ENCODE measurements at places on chromosomes 1 and 21.

DNA sequence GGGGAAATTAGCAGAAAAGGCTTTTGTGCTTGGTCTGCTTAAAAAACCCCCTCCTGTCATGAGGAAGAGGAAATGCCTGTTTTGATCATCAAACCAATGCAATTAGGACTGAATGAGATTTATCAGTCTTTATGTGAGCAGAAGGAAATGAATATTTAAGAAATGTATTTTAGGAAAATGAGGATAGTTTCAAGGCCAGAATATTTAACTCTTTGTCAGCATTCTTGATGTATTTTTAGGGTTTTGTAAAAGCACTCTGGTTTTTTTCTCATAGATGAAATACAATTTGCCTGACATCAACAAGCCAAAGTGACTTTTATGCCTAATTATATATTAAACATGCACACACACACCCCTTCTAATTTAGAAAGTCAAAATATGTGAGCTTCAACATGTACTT lies 213.8 kb downstream of the GRIK1 start:
- no peak for DNase-seq

DNA sequence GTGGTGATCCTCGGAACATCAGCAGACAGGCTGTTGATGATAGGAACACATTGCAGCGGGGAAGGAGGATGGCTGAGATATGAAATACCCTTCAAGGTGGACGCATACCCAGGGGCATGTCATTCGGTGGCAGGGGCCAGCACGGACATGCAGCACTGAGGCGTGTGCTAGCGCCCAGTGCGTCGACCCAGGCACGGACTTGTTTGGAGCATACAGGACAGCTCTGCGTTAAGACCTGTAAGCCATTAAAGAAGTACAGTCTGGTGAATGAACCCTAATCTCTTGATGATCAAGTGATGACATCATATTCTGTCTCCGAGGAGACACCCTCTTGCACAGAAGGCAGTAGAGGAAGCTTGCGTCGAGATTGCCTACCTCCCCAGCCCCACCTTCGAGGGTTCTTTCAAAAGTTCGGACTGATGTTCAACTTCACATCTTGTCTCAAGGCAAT lies 63.6 kb upstream of the KIF26B start:
- DNase-seq = no peak

GRCh38 chr1:109306832-109307273 lies at the start of gene MYBPHL:
TSS of gene MYBPHL (minus strand) at chr1:109307011. CDS start at chr1:109306991, 20 bp downstream.
- peak; percentile 63 for DNase-seq

GRCh38 chr1:15336866-15337265 lies 72.8 kb upstream of the EFHD2 start:
- no peak for DNase-seq

- no peak for DNase-seq
These were observed 55.2 kb upstream of the IPO9 start for GRCh38 chr1:201773764-201774163.

DNA sequence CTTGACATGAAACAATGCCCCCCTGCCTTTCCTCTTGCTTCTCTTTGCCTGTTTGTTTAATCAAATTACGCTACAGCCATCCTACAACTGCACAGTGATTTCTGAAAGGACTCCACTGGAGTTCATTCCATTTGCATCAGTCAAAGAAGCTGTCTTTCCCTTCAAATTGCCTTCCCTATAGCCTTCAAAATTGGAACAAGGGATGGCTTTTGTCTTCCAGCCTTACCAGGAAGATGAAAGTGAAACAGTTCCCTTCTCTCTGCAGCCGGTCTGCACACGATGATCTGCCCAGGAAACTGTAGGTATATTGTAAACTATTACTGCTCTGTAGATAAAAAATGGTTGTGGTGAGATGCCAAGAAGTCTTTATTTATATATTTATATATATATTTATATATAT lies 65.6 kb upstream of the ETS2 start:
- DNase-seq = no peak

GRCh38 chr1:178057141-178057765 lies 36.7 kb upstream of the RASAL2 start:
- no peak for DNase-seq

All from left forelimb (tissue), 1 donor.